Panc1 (cell line): ENCODE measurements at places on chromosomes 11 and 22.
A peak's percentile ranks its signal among the peaks of the same experiment; 100 is the strongest.

- DNase-seq, result peak; percentile 74
Observed at GRCh38 chr11:86639137-86639536, 33.3 kb downstream of the ME3 start.

DNA sequence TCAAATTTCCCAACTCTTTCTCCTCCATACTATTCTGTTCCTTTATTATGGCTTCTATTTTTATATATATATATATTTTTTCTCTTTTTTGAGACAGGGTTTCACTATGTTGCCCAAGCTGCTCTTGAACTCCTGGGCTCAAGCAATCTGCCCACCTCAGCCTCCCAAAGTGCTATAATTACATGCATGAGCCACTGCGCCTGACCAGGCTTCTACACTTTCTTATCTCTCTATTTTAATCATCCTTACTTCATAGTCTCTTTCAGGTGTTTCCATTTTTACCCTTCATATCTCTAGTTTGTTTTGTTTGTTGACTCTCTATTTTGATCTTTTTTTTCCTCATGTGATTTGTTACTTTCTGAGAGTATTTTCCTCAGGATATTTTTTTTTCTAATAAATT lies 19.8 kb downstream of the GVQW3 start:
- no peak for DNase-seq

GRCh38 chr11:40095446-40095845 lies 1364.0 kb downstream of the LRRC4C start:
- no peak for DNase-seq

- no peak for DNase-seq
Observed at GRCh38 chr11:91295591-91295990, 929.0 kb upstream of the FAT3 start.

GRCh38 chr11:46436113-46436512 lies 44.5 kb upstream of the CHRM4 start:
- DNase-seq, result no peak

GRCh38 chr11:75615751-75616150 lies 53.1 kb downstream of the MAP6 start:
- DNase-seq, result no peak

DNA sequence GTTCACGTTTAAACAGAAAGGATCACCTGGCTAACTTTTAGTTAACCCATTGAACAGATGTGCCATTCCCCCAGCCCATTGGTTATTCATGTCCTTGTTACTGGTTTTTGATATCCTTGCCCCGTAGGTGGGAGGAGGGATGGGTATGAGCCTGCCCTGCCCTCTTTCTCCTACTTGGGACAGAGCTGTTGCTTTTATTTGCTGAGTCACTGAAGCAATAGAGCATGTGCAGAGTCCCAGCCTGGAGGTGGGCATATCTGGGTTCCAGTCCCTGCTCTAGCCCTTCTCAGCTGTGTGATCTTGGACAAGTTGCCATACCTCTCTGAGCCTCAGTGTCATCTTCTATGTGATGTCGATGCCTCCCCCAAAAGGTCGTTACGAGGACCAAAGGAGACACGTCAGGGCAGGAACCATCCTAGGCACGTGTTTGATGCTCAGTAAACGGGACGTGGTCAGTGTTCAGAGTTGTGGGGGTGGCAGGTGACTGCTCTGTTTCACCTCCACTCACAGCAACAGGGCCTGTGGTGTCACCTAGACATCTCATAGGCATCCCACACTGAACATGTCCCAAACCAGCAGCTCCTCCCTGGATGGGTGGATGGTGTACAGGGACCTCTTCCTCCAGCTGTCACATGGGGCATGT lies 61.0 kb downstream of the BMAL1 start:
- peak; percentile 55 for DNase-seq

- DNase-seq, result no peak
Observed at GRCh38 chr11:29025001-29025400, 916.8 kb downstream of the METTL15 start.

DNA sequence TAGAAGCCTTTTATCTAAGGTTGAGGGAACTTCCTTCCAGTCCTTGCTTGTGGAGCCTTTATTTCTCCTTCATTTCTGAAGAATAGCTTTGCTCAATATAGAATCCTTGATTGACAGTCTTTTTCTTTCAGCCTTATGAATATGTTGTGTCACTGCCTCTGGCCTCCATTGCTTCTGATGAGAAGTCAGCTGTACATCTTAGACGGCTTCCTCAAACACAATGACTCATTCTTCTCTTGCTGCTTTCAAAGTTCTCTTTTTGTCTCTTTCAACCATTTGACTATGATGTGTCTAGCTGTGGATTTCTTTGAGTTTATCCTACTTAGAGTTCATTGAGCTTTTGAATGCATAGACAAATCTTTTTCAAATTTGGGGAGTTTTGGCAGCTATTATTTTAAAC lies 893.2 kb downstream of the BRD1 start:
- no peak for DNase-seq

- DNase-seq, result no peak
Observed at GRCh38 chr11:95780544-95780943, 9.0 kb downstream of the FAM76B start.

GRCh38 chr11:19826606-19827005 lies 114.0 kb downstream of the NAV2 start:
- DNase-seq, result no peak

DNA sequence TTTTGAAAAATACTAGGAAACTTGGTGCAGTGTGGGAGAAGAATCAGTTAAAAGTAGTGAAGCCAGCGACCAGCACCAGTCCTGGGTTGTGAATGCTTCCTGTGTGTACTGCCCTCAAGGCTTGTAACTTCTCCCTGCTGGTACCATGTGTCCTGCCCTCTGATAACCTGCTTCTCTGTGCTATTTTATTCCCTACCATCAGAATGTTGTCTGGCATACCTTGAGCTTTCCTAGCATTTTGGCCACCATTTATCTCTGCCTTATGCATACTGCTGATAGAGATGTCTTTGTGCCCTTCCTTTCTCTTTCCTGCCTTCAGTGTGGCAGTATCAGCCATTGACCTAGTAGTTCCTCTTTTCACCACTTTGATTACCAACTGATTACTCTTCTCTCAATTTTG lies 2.0 kb downstream of the GTF2H1 start:
- DNase-seq, result no peak

GRCh38 chr11:28798286-28798685 lies 690.1 kb downstream of the METTL15 start:
- no peak for DNase-seq

- DNase-seq, result no peak
Observed at GRCh38 chr22:49925525-49926128, 7.2 kb downstream of the CRELD2 start.

DNA sequence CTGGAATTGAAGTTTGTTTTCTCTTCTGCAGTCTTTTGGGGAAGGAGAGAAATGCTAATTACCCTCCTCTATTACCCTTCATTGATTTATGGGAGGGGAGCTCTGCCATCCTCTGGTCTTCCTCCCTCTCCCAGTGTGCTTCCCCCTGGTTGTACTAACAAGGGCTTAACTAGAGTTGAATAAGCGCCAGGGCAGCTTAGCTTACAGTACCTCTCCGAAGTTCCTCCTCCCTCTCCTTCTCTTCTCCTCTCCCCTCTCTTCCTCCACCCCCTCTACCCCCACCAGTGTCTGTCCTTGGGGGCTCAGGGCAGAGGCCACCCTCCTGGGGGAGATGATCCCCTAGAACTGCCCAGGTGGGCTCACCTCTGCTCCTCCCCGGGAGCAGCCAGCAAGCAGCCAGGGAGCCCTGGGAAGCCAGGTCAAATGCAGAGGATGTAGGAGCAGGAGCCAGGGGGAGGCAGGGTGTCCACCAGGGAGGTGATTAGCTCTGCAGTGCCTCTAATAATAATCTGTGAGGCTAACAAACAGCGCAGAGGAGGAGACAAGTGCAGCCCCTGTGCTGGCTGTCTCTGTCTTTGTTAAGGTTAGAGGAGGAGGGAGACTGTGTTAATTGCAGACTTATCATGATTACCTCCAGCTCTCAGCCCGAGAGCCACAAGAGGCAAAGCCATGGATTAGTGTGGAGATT lies 191.6 kb upstream of the CADM1 start:
- no peak for DNase-seq

DNA sequence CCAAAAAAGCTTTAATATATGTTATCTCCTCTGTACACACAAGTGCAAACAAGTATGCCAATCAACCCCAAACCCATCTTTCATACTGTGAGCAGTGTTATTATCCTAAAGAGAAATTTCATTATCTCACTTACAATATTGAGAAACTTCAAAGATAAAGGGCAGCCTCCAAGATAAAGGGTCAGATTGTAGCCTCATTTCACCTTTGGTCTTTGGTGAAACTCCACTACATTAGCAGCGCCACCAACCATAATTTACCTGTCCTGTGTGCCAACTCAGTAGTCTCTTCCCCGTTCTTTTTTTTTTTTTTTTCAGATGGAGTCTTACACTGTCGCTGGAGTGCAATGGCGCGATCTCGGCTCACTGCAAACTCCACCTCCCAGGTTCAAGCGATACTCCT lies 9.4 kb downstream of the SYTL2 start:
- DNase-seq, result no peak

DNA sequence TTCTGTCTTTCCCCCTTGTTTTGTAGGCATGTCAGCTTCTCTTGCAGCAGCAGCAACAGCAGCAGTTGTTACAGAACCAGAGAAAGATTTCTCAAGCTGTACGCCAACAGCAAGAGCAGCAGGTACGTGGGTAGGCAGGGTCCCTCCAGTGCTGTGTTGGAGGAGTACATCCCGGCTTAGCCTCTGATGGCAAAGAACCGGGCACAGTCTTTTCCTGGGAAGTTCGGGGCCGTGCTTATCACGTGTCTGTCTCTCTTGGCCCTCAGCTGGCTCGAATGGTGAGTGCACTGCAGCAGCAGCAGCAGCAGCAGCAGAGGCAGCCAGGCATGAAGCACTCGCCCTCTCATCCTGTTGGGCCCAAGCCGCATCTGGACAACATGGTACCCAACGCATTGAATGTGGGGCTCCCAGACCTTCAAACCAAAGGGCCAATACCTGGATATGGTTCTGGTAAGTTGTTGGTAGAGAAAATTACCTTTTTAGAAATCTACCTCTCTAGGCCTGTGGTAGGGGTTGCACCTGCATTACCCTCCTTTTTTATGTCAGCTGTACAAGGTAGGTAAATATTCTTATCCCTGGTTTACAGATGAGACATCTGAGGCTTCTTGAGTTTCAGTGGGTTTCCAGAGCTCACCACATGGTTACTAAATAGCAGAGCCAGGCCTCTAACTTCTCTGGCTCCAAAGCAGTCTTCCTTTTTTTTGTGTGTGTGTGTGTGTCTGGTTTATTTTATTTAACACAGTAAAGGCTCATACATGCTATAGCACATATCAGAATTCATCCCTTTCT lies 45.2 kb upstream of the ADSL start:
- DNase-seq, result no peak

- DNase-seq, result no peak
Observed at GRCh38 chr11:12410006-12410728, 32.8 kb downstream of the PARVA start.

DNA sequence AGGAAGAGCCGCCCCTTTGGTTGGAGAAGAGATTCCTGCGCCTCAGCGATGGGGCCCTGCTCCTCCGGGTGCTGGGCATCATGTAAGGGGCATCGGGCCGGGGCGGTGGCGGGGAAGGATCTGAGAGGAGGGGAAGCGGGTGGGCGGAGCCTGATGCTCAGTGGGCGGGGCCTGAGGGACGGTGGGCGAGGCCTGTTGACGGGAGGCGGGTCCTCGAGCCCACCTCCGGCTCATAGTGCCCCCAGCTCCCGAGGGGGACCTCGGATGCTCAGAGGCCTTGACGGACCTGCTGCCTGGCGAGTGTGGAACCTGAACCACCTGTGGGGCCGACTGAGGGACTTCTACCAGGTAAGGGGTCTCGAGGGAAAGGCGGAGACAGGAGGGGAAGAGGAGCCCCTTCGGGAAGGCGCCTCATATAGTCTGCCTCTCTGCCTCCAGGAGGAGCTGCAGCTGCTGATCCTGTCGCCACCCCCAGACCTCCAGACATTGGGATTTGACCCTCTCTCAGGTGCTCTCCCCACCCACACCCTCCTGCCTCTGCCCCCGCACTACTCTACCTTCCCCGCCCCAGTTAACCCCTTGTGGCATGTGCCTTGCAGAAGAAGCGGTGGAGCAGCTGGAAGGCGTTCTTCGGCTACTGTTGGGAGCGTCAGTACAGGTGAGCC lies 799 bp downstream of the CCDC88B start:
- no peak for DNase-seq

- no peak for DNase-seq
Observed at GRCh38 chr11:15893080-15893492, 463.3 kb downstream of the SOX6 start.

DNA sequence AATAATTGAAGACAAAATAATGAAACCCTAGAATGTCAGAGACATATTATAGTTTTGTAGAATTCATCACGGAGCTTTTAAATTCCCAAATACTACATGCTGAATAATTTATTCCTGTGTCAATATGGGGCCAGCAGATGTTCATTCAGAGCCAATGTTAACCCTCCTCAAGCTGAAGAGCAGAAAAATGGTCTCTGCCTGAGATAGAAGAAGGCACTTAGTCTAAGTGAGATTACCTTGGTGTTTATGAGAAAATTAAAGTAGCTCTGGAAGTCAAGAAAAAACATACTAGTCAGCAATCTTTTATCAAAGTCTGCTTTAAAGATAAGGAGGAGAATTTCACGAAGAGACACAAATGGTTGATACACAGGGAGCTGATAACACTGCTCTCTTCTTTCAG lies 328.2 kb downstream of the TTC28 start:
- DNase-seq, result no peak

GRCh38 chr11:1062075-1062820 lies 12.4 kb upstream of the MUC2 start:
- no peak for DNase-seq

GRCh38 chr11:34512840-34513681 lies 533 bp downstream of the ELF5 start:
- peak; percentile 46 for DNase-seq

- DNase-seq, result no peak
Observed at GRCh38 chr11:99268886-99269285, 248.1 kb downstream of the CNTN5 start.

DNA sequence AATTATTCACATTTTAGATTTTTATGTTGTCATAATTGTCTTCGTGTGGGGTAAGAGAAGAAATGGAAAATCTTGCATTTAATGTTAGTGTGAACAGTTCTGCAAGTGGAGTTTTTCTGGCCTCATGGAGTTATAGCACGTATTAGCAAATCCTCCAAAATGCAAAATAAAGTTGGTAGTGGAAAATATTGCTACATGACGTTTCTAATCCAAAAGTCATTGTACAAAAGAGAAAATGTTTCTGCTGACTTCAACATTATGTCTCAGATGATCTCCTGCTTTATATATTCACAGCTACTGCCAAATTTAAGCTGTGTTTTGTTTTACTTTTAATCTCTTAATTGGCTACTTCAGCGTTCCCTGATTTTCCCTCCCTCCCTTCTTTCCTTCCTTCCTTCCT lies 1804.0 kb upstream of the RAG2 start:
- no peak for DNase-seq

DNA sequence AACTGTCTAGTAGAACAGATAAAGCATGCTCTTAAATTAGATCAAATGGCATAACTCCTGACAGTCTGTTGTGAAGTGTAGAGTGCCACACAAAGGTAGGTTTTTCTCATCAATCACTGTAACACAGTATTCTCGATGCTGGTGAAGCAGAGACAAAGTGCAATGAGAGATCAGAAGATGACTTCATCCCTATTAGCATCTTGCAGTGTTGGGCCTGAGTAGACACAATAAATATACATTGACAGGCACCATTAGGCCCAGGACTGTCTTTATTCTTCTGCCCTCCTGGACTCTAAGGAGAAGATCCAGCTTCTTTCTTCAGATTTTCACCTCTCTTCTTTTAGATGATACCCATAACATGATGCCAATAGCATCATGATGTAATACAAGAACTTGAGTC lies 478.0 kb upstream of the TENM4 start:
- no peak for DNase-seq
